Neural progenitor cell (in vitro differentiated cells): ENCODE measurements at places on chromosomes 3 and 15.

DNA sequence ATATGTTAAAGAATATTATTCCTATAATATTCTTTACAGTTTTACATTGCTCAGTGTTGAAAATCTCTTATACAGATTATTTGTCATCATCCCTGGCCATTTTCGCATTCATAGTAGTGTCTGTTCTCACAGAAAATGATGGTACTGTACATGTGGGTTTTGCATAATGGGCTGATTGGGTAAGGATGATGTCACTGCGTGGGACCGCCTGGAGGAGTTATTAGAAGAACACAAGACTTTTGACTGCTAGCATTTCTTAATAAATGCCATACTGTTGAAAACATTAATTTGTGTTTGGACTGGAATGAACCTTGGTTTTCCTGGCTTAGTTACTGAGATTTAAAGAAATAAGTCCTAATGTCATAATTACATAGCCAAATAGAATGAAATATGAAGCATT, 20.3 kb downstream of the LRCH3 start:
- DNase-seq: no peak

- no peak for DNase-seq
These were observed 55.9 kb upstream of the POMGNT2 start for GRCh38 chr3:43161684-43162229.

GRCh38 chr3:30341079-30341478, 265.3 kb upstream of the TGFBR2 start:
- no peak for DNase-seq

GRCh38 chr3:174883881-174884675, 24.9 kb downstream of the NAALADL2 start:
- DNase-seq: no peak

GRCh38 chr3:190130037-190130436, 9.3 kb upstream of the P3H2 start:
- DNase-seq: no peak

DNA sequence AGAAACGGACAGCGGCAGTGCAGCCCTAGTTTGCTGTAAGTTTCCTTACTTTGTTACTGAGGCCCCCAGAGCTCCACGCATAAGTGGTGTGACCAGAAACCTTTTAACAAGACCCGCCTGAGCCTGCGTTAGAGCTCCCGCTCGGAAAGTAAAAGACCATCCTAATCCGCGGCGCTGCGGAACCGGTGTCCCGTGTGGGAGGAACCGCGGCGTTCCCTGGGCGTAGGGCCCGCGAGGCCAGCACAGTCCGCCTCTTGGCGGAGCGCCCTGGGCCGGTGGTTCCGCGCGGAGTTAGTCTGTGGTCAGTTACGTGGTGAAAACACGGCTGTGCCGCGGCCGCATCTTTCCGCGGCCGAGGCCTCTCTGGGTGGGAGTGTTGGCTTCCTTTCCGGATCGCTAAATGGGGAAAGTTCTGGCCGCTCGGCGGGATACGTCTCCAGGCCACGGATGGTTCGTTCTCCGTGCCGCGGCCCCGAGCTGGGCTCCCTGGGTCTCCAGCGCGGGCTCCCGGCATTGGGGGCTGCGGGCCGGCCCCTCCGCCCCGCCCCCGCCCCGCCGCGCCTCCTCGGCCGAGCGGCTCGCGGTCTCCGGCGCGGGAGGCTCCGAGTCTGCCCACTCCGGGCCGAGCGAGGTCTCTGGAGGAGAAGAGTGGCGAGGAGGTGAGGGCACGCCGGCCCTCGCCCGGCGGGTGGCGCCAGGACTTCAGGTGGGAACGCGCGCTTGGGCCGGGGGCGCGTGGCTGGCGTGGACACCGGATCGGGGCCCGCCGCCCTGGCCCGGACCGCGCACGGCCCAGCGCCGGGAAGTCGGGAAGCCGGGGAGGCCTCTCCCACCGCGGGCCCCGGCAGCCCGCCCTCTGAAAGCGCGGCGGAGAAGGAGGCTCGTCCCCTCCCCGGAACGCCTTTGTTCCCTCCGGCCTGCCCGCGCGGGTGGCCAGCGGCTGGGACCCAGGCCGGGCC, 754 bp downstream of the B3GNT5 start:
- DNase-seq: peak; percentile 79

- DNase-seq: no peak
These were observed 283.4 kb upstream of the LYSMD4 start for GRCh38 chr15:100016632-100017031.

DNA sequence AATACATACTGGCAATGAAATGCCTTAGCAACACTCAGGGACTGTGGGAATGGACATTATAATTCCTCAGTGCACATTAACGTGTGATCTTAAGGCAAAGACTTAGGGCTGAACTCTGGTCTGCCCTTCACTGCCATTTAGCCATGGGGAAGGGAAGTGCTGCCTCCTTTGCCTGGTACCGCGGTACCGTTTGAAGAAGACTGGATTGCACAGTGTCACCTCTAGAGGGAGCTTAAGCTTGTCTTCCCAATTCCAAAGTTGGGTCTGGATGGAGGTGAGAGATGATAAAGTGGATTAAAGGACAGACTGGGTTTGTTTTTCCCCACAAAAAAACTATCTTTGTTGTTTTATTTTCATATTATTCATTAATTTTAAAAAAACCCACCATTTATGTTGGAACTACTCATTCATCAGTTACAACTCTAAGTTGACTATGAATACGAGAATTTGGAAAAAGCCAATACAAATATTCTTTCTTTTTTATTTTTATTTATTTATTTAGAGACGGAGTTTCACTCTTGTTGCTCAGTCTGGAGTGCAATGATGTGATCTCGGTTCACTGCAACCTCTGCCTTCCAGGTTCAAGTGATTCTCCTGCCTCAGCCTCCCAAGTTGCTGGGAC, 60.0 kb upstream of the SYN2 start:
- DNase-seq: peak; percentile 69

DNA sequence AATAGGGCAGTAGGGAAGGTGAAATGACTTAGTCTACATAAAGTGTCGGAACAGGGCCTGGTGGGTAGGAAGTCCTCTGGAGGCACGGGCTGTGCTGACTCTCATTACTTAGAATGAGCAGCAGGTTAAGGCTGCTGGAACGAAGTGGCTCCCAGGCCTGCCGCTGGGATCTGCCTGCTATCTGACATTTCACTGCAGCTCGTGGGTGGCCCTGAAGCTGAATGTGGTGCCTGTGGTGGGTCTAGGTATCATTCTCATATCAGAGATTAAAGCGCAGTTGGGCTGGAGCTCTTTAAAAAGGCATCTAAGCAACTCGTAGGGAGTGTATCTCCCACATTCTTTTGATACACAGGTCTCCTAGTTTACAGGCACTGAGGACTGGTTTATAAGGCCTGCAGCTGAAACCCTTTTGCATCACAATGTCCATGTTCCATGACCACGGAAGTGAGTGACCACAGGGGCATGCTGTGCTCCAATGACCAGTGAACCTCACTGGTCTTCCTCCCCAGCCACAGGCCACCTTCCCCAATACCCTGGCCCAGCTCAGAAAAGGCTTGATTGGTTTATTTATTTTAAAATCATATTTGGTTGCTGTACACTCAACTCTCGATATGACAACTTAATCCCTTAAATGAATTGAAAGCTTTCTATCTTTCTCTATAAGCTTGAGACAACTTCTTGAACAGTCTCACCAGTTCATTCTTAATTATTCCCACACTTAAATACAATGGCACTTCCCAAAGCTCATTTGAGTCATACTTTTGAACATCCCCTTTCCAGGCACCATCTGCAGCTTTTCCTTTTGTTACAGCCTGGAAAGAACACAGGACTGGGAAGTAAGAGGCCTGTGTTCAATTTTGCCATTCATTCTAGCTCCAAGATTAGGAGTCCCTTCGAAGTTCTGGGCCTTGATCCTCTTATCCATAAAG, 19.0 kb downstream of the ADAMTS9 start:
- no peak for DNase-seq

- no peak for DNase-seq
These were observed 1099.3 kb upstream of the EPHA6 start for GRCh38 chr3:95715128-95715527.

DNA sequence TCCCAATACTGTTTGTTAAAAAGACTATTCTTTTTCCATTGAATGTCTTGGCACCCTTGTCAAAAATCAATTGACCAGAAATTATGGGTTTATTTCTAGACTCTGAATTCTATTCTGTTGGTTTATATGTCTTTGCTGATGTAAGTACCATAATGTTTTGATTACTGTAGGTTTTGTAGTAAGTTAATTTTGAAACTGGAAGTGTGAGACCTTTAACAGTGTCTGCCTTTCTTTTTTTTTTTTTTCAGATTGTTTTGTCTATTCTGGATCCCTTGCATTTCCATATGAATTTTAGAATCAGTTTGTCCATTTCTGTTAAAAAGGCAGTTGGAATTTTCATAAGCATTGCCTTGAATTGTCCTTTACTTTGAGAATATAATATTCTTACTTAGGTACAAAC, 13.6 kb downstream of the ATP2C1 start:
- DNase-seq: no peak

DNA sequence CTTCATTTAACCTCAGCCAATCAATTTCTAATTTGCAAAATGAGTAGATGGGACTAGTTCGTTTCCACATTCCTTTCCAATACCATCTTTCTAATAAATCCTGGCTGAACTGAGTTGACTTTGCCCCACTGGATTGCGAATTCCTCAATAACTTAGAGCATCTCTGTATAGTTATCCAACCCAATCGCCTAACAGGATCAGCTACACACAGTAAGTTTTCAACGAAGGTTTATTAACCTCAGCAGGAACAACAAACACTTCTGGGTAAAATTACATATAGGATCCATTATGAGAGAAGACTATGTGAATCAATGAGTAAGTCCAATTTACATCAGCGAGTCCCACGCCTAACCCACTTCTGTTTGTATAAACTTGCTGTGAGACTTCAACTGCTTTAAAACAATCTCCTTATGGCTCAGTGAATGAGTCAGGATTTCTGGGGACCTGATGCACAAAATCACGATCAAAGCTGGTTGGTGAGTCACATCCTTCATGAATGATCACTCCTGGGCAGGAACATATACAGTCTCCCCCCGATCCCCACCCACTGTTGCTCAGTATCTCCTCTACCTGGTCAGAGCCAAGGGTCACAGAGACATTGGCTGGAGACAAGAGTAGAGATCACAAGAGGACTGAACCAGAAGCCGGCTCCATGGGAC, 142.8 kb downstream of the EDEM1 start:
- no peak for DNase-seq

DNA sequence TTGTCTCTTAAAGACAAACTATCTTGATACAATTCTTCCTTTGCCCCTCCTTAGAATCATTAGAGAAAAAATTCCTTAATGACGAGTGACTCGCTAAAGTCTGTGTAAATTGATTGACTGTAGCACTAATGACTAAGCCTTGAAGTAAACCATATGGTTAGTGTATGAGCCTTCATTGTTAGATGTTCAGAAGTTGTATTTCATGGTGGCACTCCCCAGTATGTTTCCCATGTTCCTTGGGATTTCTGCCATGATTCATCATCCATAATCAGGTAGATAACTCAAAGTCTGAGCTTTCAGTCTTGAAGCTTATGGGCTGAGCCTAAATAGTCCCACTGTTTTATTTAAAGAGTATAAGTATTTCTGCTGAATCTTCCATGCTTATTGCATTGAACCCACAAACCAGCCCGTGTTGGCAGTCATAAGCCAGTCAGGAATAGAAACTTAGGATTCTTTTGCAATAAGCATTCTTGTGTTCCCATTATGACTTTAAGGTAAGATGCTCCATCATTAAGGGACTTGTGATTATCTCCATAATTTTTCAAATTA, 371.2 kb upstream of the RARB start:
- DNase-seq: no peak

- no peak for DNase-seq
These were observed 612 bp downstream of the UBA5 start for GRCh38 chr3:132660811-132661070.
